ENCODE measurements at places on chromosomes 12 and 14. TPM values are rescaled to one million over a fixed set of nuclear protein-coding genes. Genes with fewer than 3 reads are reported as not detected.

Gene GARIN6
- total RNA-seq, result not detected

Gene FOXN4
- total RNA-seq, result 0.20 TPM

Gene RFLNA
- total RNA-seq, result not detected

Gene AQP5
- total RNA-seq, result not detected

Gene SMCO2
- 0.17 TPM for total RNA-seq

Gene PRB4
- not detected for total RNA-seq

Gene MMP14
- total RNA-seq, result 0.33 TPM

Gene PLA2G1B
- not detected for total RNA-seq

Gene GOLGA5
- 29.8 TPM for total RNA-seq

Gene SDR9C7
- not detected for total RNA-seq

Gene FGF6
- total RNA-seq, result not detected

Gene ALDH1L2
- total RNA-seq, result 3.2 TPM

Gene GUCY2C
- not detected for total RNA-seq

Gene PROX2
- not detected for total RNA-seq

Gene STK38L
- total RNA-seq, result 14.6 TPM

All from A549 treated with Mapracorat at 1 μM for 4 hours (cell line).